ENCODE measurements at places on chromosomes 1 and 21.

DNA sequence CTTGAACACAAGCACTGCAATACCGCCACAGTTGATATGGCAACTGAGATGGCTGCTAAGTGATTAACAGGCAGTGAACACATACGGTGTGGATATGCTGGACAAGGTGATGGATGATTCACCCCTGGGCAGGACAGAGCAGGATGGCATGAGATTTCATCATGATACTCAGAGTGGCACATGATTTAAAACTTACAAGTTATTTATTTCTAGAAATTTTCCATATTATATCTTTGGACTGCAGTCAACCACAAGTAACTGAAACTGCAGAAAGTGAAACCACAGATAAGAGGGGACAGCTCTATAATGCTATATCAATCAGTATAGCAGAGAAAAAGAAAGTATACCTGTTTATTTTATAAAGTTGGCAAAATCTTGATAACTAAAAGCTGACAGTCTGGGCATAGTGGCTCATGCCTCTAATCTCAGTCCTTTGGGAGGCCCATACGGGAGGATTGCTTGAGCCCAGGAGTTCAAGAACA is 47.9 kb downstream of the PHACTR4 start:
- DNase-seq: no peak

GRCh38 chr1:13728091-13728715 is 28.2 kb downstream of the PRDM2 start:
- DNase-seq: no peak

DNA sequence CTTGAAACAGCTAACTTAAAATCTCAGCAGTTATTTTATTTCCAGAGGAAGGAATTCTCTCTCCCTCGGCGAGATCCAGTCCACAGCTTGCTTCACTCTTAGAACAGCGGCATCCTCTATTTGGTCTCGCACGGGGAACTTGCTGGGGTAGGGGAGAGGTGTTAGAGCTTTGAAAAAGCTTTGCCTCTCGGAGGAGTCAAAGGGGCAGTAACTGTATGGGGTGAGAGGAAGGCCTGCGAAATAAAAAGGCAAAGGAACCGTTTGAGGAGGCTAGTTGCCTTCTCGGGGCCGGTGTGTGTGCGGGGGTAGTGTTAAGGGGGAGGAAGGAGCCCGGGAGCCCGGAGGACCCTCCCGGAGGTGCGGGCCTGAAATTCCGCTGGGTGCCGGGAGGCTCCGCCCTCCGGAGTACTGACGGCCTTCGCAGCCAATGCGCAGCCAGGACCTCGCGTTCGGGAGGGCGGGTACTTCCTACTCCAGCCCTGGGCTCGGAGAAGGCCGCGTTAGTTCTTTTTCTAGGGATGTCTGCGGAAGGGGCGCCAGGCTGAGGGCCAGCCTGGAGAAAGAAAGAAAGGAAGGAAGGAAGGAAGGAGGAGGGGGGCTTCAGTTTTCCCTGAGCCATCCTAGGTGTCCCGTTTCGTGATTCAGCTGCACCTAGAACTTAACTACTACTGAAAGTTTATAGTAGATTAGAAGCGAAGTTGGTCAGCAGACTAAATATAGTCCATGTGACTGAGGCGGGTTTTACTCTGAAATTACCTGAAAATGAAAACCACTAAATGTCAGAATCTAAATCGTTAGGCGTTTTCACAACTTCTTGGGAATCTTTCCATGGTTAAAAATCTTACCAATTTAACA is 2.2 kb downstream of the NEK7 start:
- peak; percentile 84 for DNase-seq

DNA sequence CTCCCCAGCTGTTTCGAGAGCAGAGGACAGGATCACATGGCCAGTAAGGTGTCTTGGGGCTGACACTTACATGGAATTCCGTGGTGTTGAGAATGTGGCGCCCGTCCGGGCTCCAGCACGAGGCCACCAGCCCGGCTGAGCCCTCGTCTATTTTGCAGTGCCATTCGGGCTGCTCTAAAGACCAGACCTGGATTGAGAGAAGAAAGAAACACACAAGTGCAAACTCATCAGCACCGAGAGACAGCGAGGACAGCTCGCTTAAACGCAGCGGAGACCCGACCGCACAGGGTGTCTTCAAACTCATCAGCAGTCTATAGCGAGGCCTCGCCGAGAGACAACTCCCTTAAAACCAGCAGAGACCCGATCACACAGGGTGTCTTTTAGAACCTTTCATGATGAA is 3.3 kb downstream of the WRAP73 start:
- no peak for DNase-seq

DNA sequence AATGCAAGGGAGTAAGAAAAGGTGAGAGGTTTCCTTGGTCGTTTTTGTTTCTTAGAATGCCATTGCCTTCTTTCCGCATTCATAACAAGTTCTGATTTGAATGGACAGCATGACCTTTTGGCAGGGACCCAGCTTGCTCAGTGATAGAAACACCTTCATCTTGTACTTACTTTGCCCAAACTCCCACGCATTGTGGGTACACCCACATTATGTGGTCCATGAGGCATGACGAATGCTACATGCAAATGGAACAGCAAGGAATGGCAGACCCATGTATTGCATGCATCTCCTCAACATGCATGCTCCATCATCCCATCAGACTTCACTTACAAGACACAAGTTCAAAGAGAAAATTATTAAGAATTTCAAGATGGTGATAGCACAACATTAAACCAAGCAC is 102.8 kb downstream of the CDC7 start:
- no peak for DNase-seq

- no peak for DNase-seq
These were observed 34.8 kb downstream of the LIN9 start for GRCh38 chr1:226274138-226274537.

GRCh38 chr21:44711327-44712202 is at the start of gene TSPEAR:
TSS of gene TSPEAR (minus strand) at chr21:44711572. CDS start at chr21:44711514, 58 bp downstream.
- no peak for DNase-seq

GRCh38 chr1:221408117-221408803 is 333.6 kb downstream of the DUSP10 start:
- no peak for DNase-seq

GRCh38 chr1:181669246-181669645 is 185.9 kb downstream of the CACNA1E start:
- DNase-seq: no peak

Measured in hippocampal formation (tissue), 2 donors.